ENCODE measurements at places on chromosomes 12 and 14.

DNA sequence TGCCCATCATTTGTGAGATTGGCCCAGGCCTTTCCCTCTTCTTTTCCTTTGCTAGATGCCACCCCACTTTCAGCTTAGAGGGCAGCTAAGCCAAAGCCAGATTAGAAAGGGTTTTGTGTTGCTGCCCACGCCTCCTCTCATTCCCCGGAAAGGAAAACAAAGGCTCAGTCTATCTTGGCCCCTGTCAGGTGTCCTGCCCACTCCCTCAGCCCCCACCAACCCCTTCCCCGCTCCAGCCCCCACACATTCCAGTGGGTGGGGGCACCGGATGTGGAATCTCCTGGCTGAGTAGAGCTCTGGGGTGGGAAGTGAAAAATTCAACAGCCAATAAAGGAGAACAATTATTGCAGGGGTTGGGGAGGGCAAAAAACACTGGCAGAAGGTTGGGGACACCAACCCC lies 2.2 kb downstream of the BLOC1S1 start:
- DNase-seq, result no peak

GRCh38 chr14:54440037-54440436 lies 1.1 kb downstream of the CNIH1 start:
- DNase-seq, result no peak

DNA sequence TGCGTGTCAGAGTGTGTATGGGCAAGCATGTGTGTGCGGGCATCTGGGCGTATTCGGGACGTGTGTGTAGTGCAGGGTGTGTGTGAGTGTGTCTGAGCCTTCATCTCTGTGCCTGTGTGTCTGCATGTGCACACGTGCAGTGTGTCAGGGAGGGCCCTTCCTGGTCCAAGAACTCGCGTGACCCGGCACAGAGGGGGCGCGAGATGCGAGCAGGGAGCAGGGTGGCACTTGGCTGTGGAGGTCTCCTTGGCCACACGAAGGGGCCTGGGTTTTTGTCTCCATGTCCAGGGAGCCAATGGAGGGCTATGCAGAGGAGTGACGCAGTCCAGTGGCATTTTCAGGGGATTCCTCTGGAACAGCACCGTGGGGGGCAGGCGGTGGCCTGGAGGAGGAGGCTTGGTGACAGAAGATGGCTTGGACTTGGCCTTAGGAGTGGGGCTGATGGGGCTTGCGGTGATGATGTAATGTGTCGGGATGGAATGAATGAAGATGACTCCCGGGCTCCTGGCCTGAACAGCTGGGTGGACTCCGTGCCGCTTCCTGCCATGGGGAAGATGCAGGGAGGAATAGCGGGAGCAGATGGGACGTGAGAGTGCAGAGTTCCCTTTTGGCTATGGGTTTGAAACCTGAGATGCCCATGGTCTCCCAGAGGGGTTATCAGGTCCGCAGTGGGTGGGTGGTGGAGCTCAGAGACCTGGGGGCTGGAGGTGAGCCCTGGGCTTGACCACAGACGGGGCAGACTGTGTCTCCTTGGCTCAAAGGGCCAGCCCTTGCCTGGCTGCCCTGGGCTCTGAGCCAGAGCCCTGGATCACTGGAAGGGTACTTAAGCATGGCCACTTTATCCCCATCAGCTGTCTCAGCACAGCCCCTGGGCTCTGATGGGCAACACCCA lies 208.3 kb downstream of the PHETA1 start:
- no peak for DNase-seq

GRCh38 chr12:14400599-14400998 lies 35.1 kb downstream of the ATF7IP start:
- DNase-seq, result no peak

- no peak for DNase-seq
Measured at GRCh38 chr12:110171636-110172035, 47.5 kb downstream of the IFT81 start.

- no peak for DNase-seq
Measured at GRCh38 chr12:96057986-96058553, 22.7 kb upstream of the LTA4H start.

GRCh38 chr12:65248656-65249633 lies 29.5 kb upstream of the MSRB3 start:
- DNase-seq, result no peak

- no peak for DNase-seq
Measured at GRCh38 chr14:35073486-35073885, 27.4 kb downstream of the FAM177A1 start.

DNA sequence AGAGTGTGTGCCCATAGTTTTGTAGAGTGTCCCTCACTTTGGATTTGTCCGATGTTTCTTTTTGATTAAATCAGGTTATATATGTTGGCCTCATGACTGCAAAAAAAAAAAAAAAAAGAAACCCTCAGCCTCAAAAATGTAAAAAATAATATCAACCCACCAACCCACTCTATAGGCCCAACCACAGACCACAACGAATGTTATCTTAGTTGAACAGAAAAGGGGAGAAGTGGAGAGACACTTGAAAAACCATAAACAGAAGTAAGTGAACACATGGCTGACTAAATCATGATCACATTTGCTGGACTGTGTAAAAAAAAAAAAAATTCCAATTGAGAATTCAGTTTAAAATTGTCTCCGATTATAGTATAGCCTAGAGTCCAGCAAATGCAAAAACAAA lies 45.5 kb upstream of the ST8SIA1 start:
- no peak for DNase-seq

DNA sequence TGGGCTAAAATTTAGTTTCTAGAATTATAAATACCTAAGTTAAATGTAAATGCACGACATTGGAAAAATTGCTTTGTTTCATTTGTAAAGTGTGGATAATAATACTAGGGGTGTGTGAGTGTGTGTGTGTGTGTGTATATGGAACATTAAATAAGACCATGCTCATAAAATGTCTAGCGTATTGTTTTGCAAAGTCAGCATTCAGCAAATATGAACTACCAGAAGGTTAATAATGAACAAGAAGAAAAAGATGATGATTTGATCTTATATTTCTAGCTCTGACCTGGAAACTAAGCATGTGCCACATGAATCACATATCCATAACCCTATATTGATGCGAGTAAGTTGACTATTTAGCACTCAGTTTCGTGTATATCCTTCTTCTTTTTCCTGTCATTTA lies 44.9 kb upstream of the MDGA2 start:
- DNase-seq, result no peak

DNA sequence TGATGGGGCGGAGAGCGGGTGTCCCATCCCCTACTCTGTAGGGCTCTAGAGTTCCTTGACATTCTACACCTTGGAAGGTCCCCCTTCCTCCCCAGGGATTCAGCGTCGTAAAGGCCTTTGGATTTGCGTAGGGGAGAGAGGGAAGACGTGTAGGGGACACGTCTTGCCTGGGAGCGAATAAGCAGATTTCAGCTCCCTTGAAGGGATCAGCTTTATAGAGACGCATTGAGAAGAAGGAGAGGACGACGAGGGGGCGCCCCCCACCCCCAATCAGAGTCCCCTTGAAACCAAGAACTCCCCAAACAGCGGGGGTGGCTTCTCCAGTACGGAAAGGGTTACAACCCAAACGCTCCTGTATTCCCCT lies 324 bp downstream of the CALCOCO1 start:
- no peak for DNase-seq

- no peak for DNase-seq
Measured at GRCh38 chr14:53247596-53248370, 94.7 kb upstream of the DDHD1 start.

DNA sequence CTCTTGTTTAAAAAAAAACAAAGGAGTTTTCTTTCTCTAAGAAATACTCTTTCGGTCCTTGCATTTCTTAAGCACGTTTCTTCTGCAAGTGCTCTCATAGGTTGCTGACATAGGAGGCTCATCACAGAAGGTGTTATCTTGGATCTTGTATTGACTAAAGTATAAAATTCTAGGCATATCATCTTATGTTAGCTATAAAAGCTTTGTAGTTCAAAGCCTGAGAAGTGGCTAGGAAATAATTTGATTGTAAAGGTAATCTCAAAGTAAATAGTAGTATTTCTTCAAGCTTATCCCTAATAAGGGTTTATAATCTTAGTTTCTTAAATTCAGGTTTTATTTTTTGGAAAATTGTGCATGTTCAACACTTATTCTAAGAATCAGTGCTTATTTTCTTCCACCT lies 778.9 kb downstream of the TMTC2 start:
- no peak for DNase-seq

GRCh38 chr12:122836027-122836921 lies 1.0 kb downstream of the HIP1R start:
- no peak for DNase-seq

DNA sequence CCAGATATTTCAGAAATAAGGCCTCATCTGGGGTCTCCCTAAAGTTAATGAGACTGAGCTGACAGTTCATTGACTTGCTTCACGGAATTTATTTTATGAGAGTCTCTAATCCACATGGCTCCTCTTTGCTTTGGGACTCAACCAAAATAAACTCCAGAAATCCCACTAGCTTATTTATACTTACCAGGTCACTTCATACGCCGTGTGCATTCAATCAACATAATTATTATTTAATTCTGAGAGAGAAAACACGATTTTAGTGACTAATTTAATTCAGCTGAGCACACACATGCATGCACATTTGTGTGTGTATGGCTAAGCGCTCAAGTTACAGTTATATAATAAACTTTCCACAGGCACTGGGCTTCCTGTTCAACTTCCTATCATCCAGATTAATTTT lies 333.4 kb upstream of the CCDC196 start:
- no peak for DNase-seq

DNA sequence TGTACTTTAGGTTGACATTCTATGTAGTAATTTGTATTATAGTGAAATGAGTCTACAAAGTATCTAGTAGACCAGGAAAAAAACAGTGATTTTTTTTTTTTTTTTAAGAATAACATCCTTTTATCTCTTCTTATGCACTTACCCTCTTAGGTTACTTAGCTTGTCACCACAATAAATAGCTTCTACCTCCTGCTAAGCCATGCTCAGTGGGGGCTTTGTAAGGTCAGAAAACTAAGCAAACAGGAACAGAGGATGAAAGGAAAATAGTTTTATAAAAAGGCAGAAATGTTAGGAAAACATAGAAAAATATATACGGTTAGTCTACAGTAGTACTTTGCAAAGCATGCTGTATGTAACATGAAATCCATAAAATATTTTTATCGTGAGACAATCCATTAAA lies 385.3 kb upstream of the ATXN7L3B start:
- DNase-seq, result no peak

DNA sequence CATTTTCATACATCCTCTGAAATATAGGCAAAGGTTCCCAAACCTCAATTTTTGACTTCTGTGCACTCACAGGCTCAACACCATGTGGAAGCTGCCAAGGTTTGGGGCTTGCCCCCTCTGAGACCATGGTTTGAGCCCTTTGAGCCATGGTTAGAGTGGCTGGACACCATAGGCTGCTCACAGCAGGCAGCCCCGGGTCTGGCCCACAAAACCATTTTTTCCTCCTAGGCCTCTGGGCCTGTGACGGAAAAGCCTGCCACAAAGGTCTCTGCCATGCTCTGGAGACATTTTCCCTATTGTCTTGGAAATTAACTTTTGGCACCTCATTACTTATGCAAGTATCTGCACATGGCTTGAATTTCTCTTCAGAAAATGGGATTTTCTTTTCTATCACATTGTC lies 1113.2 kb upstream of the ATXN7L3B start:
- no peak for DNase-seq
